IMR-90 (cell line): ENCODE measurements at places on chromosomes 12 and 14. TPM values are rescaled to one million over a fixed set of nuclear protein-coding genes. Genes with fewer than 3 reads are reported as not detected.

SYNE3 gene
- 5.0 TPM in 2 replicates for total RNA-seq

ESRRB gene
- total RNA-seq: not detected in 2 replicates

DBX2 gene
- total RNA-seq: not detected in 2 replicates

KRT85 gene
- total RNA-seq: not detected in 2 replicates

PYGL gene
- 70.4 and 73.0 TPM in 2 replicates for total RNA-seq

ADIPOR2 gene
- total RNA-seq: 24.9 and 27.2 TPM in 2 replicates

RNF212B gene
- not detected in 2 replicates for total RNA-seq

ABCB9 gene
- total RNA-seq: 5.6 and 7.2 TPM in 2 replicates

PGAM5 gene
- total RNA-seq: 36.9 and 37.8 TPM in 2 replicates
